ENCODE measurements at places on chromosomes 1 and 21.

- no peak for DNase-seq
Measured at GRCh38 chr1:58818976-58819375, 35.1 kb upstream of the JUN start.

DNA sequence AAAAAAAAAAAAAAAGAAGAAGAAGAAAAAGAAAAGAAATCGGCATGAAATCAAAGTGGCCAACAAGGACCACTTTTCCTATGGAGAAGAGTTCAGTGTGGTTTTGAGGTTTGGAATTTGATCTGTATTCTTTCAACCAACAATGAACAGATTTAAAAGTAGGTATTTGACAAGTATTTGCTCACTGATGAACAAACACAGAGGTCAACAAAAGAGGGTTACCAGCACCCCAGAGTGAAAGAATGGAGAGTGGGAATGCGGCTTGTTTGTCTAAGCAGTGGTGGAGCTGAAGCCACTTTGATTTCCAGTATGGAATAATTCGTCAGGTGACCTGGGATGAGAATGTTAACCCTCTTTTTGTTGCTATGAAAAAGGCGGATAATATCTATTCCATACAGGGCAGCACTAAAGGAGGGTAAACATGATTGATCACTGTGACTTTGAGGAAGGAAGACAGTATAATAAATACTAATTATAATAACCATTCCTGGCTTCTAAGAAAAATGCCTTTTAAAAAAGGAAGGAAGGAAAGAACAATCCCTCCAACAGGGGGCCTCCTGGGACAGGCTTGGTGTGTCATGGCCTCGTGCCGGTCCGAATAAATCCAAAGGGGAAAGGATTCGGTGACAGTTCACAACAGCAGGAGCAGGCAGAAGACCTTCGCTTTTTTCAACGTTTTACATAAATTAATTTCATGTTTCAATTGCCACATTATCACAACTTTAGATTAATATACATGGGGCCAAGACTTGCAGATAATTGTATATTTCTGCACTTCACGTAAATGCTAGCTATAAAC lies 37.2 kb upstream of the SIM2 start:
- no peak for DNase-seq

DNA sequence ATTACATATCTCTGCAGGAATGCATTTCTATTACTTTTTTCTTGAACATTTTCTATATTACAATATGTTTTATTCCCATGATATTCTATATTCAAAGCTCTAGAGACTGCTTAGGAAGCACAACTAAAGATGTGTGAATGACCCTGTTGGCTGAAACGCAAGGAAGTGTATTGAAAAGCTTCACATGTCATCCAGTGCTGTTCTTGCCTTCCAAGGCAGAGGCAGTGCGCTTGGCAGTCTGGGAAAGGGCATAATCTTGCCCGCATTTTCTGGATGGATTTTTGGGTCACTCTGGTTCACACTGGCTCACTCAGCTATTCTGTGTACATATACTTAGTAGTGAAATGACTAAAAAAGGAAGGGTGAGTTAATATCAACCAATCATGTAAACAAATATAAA lies 262.4 kb downstream of the PTPRC start:
- DNase-seq = no peak

GRCh38 chr21:41950941-41951351 lies 2.9 kb downstream of the C2CD2 start:
- DNase-seq = no peak

GRCh38 chr21:33643658-33644311 lies 1.5 kb downstream of the ITSN1 start:
- no peak for DNase-seq

DNA sequence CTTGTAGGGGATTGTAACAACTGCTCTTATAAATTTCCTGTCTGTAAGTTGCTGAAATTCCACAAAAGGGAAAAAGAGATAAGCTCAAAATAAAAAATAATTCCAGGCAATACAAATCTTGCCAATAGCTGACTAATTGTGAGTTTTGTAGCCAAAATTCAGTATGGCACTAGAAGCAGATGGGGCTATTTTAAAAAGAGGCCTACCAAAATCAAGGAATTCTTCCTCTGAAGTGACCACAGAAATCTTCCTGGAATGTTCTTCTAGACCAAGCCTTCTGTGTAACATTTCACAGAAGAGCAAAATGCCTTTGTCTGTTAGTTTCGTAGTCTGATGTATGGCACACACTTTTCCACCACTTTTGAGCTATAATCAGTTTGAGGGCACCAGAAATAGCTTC lies 127.6 kb downstream of the CYYR1 start:
- no peak for DNase-seq

DNA sequence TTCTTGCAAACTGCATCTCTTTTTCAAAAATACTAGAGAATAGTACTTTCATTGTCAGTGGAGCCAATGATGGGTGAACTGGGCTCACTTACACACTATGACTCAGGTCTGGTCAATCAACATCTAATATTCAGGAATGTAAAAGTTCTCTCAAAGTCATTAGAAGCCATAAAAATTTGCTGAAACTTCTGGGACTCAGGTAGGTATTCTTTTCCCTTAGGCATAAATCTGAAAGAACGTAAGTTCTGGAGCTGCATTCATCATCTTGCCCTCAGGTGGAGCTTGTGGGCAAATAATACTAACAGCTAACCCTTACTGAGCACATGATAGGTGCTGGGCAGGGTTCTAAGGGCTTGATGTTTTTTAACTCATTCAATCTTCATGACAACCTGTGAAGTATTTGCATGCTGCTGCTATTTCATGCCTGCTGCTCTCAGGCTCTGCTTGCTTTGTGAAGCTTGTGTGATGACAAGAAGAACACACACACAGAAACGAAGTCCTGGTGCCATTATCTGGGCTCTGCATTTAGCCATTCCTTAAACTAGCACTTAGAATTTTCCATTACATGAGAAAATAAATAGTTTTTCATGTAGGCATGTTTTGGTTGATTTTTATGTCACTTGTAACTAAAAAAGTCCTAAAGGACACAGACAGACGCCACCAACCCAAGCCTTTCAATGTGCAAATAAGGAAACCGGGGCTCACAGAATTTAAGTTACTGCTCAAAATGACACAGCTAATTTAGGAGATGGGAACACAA lies 394.2 kb upstream of the LYPLAL1 start:
- no peak for DNase-seq

GRCh38 chr1:218284377-218284916 lies 646 bp upstream of the RRP15 start:
- no peak for DNase-seq

DNA sequence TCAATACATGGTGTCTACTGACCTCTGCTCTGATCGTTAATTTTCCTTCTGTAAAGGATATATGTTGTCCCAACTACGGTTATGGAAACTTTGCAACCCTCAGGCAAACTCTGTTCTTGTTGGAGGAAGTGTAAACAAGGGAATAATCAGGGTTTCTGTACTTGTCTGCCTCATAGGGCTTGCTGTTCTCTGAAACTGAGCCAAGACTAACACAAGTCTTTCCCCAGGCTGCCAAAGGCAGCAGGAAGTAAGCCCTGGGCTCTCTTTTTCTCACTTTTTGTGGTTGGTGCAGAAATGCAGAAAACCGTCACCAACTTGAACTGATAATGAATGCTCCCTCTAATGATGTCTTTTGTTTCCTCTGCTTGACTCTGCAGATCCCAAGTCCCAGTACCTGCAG lies 7.6 kb downstream of the CYP4X1 start:
- no peak for DNase-seq

DNA sequence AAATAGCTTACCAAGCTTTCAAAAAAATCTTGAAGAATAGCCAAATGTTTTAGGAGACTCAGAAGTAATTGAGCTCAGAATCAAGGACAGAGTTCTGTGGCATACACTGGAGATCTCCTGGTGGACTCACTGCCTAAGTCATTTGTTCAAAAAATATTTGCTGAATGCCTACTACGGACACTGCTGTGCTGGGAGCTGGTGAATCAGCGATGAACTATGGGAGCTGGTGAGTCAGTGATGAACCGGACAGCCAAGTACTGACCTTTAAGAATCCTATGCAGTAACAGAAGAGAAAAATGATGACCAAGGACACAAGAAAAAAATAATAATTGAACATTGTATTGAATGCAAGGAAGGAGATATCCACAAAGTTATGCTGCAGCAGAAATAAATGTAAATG lies 717.9 kb upstream of the CXADR start:
- DNase-seq = peak; percentile 50

- DNase-seq = no peak
Measured at GRCh38 chr1:200282497-200283122, 127.2 kb downstream of the ZNF281 start.

DNA sequence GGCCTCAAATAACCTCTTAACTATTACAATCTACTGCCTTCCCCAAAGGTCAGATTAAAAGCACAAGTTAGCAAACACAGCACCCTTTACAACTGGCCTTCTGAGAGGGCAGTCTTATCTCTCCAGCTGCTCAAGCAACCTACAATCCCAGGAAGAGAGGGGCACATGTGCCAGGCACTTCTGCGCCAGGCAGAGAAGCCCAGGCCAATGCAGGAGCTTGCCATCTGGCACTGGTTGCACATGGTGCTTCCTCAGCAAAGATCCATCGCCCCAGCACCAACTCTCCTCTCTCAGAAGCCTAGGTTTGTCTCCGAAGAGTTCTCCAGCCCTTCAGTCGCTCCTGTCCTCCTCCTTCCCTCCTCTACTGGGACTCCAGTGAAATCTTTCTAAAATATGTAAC lies 2.5 kb downstream of the STK40 start:
- DNase-seq = no peak

DNA sequence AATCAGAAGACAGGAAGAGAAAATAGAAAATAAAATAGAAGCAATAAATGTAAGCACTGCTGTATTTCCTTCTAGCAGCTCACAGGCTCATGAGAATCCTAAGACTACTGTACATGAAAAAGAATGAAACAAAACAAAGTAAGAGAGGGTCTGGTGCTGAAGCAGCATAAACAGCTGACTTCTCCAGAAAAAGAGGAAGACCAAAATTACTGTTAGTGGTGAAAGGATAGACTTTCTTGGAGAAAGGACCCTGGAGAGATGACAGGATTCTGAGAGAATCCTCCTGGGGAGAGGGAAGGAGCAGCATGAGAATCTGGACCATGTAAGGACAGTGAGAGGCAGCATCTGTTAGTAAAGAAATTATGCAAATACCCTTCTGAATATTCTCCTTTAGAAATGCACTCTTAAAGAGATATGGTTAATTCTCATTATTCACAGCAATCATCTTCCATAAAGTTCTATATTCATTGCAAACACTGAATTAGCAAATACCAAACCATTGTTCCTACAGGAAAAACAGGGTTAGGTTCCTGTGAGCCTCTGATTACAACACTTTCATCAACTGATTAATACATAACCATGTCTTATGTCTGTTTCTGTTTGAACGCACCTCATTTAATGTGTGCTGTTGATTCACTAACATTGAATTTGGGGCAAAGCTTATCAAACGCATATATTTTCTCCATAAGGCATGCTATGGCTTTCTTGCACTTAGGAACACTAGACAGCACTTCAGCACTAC lies 17.0 kb downstream of the SLC25A24 start:
- DNase-seq = no peak

GRCh38 chr1:175674186-175674585 lies 69.2 kb downstream of the TNR start:
- DNase-seq = no peak

DNA sequence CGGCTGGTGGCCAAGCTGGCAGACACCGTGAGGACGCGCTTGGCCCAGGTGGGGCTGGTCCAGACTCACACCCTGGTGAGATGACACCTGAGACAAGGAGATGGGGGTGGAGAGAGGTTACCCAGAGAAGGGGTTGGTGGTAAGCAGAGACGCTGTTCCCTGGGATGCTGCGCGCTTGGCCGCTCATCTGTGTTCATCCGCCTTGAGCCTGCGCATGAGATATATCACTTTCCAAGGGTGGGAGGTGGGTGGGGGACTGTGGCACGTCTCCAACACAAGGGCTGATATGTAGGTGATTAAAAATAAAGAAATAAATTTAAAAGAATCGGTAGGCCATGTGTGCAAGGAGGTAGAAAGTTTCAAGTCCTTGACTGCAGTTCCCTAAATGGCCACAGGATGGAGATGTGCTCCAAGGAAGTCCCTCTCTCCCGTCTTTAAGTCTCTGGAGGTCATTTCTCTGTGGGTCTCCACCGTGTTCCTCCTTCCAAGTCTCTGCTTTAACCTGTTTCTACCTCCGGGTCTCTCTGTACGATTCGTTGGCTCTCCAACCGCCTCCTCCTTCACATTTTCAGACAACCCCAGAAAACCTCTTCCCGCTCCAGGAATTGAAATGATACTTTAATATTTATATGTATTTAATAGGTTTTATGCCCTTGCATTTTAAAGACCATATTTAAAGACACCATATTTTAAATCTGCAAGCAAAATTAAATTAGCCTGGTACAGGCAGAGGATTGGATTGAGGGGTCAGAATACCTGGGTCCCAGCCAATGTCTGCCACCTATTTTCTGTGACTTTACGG lies 4.5 kb downstream of the TTC24 start:
- DNase-seq = peak; percentile 61

DNA sequence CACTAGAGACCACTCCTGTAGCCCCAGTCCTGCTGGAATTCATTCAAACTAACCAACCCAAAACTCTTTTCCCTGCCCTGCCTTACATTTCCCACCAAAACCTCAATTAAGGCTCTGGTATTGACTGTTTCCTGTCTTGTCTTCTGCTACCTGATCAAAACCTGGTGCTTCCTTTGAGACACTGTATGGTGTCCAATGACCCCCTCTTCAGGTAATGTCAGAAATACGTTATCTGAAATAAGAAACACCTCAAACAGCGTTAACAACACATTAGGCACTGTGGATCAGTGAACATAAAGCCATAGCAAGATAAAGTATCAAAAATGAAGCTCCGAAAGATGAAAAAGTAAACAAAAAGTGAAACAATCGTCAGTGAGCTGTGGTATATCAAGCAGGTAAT lies 343.2 kb upstream of the ZP4 start:
- DNase-seq = no peak

GRCh38 chr1:55559161-55559611 lies 344.0 kb upstream of the USP24 start:
- no peak for DNase-seq

DNA sequence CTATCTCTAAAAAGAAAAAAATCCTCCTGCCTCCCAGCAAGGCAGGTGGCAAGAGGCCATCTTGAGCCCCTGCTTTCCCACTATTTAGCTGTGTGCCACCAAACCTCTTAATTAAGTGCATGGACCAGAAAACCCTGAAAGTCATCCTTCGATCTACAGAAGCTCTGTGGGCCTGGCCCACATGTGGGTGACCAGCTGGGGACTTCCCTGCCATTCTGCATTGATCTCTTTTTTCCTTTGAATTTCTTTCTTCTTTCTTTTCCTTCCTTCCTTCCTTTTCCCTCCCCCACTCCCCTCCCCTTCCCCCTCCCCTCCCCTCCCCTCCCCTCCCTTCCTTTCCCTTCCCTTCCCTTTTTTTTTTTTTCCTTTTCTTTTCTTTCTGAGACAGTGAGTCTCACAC lies 38.0 kb downstream of the KIF21B start:
- DNase-seq = no peak
